ENCODE measurements at places on chromosomes 7 and 10. TPM values are rescaled to one million over a fixed set of nuclear protein-coding genes. Genes with fewer than 3 reads are reported as not detected.

GRCh38 chr10:83990126-83990525 is 149.2 kb upstream of the GHITM start:
- DNase-seq: no peak

Gene TIMM23
- total RNA-seq: 19.7 TPM

GRCh38 chr7:132739271-132739955 is 163.1 kb upstream of the PLXNA4 start:
- no peak for DNase-seq

DNA sequence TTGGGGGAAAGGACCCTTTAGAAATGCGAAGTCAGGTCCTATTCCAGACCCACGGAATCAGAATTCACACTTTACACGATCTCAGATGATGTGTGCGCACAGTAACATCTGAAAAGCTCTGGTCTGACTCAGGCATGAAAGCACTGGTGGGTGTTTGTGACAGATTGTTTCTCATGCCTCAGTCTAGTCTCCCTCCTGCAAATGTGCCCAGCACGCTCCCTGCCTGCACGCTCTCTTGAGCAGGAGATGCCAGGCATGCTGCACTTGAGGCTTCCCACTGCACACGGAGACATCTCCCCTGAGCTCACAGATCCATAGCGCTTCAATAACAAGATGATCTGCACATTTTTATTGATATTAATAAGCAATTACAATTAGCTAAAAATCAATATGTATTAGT is 23.6 kb upstream of the ZNF37A start:
- DNase-seq: no peak

DNA sequence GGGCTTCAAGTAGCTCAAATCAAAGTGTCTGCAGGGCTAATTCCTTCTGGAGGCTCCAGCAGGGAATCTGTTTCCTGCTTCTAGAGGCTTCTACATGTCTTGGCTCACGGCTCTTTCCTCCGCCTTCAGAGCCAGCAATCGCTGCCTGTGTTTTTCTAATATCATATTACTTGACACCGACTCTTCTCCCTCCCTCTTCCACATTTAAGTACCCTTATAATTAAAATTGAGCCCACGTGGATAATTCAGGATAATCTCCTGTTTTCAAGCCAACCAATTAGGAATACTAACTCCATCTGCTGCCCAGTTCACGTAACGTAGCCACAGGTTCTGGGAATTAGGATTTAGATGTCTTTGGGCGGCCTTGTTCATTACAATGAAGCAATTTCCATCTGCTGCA is 372.2 kb downstream of the DPP6 start:
- DNase-seq: no peak

DNA sequence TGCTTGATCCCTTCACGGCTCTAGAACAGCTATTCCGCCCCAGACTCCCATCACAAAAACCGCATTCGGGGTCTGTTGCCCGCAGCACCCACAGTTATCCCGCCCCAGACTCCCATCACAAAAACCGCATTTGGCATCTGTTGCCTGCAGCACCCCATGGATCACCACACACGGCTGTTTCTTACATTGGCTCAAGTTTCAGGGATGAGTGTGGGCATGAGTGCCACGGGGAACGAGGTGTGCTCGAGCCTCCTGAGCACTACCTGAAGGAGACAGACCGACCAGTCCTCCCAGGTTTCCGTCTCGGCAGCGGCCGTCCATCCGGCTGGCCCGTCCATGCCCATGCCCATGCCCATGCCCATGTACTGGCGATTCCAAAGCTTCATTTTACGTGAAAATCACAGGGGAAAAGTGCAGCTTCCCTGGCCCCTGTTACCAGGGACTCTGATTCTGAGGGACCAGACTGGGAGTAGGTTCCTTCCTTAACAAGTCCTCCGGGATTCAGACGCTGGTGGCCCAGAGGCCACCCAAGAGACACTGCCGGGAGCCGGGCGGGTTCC is 66.4 kb upstream of the INSIG1 start:
- no peak for DNase-seq

Gene TMEM270
- not detected for total RNA-seq

- no peak for DNase-seq
Measured at GRCh38 chr10:70655316-70655715, 17.0 kb upstream of the ADAMTS14 start.

DNA sequence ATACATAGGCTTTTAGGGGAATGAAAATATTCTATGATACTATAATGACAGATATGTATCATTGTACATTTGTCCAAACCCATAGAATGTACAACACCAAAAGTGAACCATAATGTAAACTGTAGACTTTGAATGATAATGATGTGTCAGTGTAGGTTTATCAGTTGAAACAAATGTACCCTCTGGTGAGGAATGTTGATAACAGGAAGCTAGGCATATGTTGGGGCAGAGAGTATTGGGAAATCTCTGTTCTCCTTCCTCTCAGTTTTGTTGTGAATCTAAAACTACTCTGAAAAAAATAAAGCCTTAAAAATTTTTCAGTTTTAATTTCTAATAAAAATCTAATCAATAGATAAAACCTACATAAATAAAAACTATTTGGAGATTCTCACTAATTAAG is 36.9 kb downstream of the C1GALT1 start:
- no peak for DNase-seq

GRCh38 chr7:103833401-103833800 is 156.1 kb downstream of the RELN start:
- no peak for DNase-seq

GRCh38 chr10:133401981-133402725 is 8.2 kb downstream of the MTG1 start:
- DNase-seq: peak; percentile 44

Measured in pancreas (tissue), 10 donors.